ENCODE measurements at places on chromosomes 7 and 10.

GRCh38 chr10:34835908-34836508, 20.9 kb upstream of the PARD3 start:
- DNase-seq, result no peak

DNA sequence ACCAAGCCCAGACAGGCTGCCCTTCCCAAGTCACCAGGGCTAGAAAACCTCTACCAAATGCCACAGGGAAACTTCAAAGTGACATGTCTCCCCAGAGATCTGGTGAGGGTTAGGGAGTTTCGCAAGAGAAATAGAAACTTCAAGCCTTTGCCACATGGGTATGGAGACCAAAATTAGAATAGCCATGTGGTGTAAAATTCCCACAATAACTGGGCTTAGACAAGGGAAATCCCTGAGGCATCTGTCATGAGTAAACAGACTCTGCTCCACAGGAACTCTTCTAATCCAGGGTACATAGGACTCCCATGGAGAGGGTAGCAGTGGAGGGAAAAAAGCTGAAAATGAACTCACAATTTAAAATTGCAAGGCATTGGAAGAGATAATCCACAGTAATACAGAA, 14.3 kb downstream of the ADAM12 start:
- DNase-seq, result no peak

DNA sequence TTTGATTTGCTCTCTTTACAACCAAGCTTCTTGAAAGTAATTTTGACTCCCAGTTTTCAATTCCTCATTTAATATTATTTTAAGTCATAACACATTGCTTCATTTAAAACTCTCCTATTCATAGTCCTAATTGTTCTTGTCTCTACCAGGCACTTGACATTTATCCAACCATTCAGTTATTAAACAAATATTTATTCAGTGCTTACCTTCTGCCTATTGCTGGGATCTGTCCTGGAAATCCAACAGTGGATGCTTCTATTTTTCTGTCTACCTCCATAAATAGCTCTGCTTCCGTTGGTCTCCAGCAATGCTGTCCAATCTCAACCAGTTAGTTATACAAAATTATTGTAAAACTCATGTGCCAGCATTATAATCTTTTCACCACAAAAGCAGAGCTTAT, 615.1 kb downstream of the ZWINT start:
- DNase-seq, result no peak

DNA sequence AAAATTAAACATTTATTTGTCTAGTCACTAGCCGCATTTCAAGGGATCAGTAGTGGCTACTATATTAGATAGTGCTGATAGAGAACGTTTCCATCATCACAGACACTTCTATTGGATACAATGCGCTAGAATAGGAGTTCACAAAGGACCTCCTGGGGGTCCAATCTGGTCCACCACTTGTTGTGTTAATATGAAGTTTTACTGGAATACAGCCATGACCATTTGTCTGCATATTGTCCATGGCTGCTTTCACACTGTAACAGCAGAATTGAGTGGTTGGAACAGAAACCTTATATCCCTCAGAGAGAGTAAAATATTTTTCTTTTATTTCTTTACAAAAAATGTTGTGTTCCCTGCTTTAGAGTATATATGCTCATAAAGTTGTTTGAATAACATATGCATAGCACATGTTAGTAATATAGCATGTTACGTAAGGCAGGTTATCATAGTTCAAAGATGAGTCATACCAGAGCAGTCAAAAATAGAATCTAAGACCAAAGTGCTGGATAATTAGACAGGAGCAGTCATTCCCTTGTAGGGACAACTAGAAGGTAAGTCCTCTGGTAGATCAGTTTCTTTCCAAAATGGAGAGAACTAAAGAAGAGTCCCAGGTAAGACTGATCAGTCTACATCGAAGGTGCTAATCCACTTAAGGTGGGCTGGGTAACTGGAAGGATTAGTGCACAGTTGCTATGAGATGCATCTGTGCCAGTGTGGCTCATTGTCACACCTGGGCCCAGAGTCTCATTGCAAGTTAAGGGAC, 14.9 kb downstream of the BZW2 start:
- peak; percentile 59 for DNase-seq

DNA sequence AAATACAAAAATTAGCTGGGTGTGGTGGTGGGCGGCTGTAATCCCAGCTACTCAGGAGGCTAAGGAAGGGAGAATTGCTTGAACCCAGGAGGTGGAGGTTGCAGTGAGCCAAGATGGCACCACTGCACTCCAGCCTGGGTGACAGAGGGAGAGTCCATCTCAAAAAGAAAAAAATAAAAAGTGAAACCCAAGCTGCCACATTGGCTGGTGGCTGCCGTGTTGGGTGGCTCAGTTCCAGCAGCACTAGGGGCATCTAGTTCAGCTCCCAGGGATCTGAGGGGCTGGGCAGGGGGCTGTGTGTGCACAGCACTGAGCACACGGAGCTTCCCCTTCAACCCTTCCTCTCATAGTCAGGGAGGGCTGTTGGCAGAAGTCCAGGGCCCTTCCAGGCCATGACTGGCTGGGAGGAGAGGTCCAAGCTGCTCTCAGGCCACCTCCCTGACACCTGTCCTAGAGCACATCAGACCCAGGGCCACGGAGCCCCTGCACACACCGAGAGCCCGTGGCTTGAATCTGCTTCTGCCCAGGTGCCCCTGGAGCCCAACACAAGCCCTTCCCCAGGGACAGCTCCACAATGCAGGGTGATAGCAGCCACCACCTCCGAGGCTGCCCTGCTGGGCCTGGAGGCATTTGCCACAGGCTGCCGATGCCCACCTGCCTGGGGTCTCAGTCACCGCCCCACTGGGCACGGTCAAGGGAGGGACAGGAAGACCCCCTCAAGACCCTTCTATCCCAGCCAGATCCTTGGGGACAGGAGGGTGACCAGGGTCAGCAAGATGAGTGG, 47.3 kb downstream of the YKT6 start:
- DNase-seq, result no peak

DNA sequence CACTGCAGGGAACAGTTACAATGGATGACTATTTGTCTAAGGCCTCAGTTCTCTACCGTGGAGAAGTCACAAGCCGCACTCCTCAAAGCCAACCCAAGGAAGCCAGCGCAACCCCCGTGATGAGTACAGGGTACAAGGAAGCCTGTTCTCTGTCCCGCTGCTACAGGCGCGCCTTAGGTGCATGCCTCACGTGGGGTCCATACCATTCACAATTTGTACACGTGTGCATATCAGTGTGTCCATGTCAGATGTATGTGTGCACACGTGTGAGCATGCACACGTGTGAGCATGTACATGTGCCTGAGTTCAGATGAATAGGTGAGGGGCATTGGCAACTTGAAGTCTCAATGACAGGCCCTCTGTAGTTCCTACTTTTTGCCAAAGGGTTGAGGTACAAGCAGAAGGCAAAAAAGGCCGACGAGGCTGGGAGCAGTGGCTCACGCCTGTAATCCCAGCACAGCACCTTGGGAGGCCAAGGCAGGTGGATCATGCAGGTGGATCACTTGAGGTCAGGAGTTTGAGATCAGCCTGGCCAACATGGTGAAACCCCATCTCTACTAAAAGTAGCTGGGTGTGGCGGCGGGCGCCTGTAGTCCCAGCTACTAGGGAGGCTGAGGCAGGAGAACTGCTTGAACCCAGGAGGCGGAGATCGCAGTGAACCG, 62.8 kb downstream of the CTBP2 start:
- no peak for DNase-seq

DNA sequence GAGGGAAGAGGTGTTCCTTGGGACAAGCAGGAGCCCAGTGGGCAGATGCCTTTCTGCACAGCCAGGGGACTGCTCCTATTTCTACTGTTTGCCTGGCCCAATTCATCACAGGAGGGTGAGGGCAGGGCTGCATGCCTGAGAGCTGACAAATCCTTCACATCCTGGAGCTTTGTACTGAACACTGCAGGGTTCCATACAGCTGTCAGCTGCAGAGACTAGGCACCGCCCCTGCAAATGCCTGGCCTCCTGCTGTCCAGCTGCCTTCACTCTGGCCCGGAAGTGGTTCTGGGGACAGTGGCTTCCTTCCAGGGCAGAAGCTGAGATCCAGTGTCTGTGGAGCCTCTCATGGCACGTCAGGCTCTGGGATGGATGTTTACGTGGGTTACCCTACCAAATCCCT, 470.7 kb downstream of the DNAJB6 start:
- no peak for DNase-seq

DNA sequence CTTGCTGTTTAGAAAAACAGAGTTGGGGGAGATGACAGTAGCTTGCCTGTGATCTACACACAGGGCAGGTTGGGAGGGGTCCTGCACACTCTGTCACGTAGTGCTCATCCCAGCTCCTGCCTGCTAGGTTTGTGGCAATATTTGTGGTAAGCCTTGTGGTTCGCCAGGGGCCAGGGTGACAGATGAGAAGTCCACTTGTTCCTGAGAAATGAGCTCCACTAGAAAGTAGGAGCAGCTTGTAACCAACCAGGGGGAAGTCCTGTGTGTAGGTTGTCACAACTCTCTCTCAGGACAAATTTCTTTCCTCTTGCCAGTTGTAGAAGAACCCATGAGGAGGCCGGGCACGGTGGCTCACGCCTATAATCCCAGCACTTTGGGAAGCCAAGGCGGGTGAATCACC, 147.0 kb downstream of the TCF7L2 start:
- DNase-seq, result no peak

DNA sequence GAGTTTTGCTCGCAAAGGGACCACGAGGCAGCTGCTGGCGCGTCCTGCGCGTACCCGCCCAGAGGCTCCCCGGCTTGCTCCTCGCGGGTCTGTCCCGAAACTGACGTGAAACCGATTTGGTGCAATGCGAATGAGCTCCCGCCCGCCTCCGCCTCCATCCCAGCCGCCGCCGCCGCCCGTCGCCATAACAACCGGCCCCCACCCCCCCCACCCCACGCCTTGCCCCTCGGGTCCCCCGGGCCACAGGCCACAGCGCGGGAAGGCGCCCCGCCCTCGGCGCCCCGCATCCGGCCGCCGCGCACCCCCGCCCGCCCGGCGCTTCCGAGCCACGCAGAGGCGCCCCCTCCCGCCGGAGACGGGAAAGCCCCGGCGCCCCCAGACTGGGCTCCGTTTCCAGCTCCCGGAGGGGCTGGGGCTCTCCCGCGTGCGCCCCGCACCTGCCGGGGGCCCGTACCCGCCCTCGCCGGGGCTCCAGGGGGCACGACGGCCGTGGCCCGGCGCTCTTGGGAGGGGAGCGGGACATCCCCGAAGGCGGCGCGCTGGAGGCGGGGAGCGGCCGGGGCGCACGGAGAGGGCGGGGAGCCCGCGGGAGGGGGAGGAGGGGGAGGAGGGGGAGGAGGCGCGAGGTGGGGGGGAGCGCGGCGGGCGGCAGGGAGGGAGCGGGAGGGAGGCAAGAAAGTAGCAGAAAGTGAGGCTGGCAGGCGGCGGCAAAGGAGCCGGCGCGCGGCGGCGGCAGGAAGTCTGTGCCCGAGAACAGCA, at the start of gene CAMK1D:
Gene CAMK1D, plus strand, starts transcription at position 678 of the 759 bp plus-strand sequence.
- no peak for DNase-seq

GRCh38 chr7:36366718-36367560, 22.7 kb upstream of the ANLN start:
- peak; percentile 43 for DNase-seq

GRCh38 chr10:101789686-101790085, 6.4 kb upstream of the NPM3 start:
- DNase-seq, result no peak

DNA sequence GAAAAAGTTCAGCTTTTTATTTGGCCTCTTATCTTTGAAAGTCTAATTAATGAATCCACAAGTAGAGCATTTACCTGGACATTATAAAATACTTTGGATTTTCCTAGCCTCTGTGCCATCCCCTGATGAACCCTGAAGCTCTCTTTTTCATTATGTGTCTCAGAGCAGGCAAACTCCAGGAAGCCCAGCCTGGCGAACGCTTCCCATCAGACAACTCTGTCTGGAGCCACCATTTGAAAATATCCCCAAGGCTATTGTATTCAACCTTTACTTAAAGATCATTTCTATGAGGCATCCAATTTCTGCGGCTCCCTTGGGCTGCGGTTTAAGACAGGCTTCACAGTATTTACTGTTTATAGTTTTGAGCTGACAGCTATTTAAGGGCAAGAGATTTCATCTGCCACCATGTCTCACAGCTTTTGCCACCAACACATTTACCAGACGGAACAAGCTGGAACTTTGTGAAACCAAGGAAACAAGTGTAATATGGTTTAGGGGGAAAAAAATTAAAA, 257.2 kb upstream of the GLI3 start:
- no peak for DNase-seq

- DNase-seq, result no peak
Measured at GRCh38 chr10:121926671-121927317, 1.0 kb downstream of the ATE1 start.

DNA sequence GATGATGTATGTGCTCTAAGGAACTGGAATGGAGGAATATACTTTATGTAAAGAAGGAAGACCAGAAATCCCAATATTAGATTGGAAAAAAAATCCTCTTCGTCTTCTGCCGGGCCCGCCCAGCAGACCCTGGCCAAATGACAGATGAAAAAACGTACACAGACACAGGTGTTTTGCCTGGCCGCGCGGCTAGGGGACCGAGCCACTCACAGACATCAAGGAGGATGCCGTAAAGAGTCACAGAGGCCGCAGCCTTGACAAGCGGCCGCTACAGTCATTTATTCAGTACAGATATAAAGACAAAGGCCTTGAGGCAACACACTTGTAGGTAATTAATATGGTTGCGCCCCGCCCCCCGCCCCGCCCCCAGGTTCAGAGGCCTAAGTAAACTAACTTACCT, 594.1 kb downstream of the GRM8 start:
- no peak for DNase-seq

DNA sequence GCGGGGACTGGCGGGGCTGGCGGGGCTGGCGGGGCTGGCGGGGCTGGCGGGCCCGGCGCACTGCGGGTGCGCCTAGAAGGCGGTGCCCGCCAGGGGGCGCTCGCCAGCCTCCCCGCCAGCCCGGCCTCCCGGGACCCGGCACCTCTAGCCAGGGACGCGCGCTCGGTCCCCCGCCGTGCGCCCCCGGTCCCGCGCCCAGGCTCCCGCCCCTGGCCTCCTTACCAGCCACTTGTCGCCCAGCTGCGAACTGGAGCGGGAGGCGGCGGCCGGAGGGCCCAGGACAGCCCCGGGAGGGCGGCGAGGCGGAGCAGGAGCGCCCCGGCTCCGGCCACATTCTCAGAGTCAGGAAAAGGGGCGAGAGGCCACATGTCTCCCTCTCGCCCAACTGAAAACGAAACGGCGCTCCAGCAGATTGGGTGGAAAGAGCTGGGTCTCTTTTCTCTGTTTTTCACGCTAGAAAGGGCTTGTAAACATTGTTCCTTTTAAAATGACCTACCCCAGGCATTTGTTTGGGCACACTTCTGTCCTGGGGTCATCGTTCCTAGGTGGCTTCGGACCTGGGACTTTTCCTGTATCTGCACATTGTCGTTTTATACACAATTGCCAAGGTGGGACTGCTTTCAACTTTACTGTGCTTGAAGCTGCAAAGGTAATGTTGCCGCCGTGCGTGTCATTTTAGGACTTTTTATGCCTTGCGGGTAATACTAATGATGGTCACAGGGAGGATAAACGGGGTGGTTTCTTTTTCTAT, 378 bp upstream of the PRKCQ start:
- DNase-seq, result no peak

- no peak for DNase-seq
Measured at GRCh38 chr10:8438603-8439002, 384.1 kb downstream of the GATA3 start.

DNA sequence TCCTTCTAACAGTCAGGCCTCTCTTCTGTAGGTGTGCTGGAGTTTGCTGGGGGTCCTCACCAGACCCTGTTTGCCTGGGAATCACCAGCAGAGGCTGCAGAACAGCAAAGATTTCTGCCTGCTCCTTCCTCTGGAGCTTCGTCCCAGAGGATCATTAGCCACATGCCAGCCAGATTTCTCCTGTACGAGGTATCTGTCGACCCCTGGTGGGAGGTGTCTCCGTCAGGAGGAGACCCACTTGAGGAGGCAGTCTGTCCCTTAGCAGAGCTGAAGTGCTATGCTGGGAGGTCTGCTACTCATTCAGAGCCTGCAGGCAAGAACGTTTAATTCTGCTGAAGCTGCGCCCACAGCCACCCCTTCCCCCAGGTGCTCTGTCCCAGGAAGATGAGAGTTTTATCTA, 611.1 kb upstream of the COBL start:
- no peak for DNase-seq

Measured in HFF-Myc (cell line).